ENCODE measurements at places on chromosomes 16 and 17.

- no peak for DNase-seq
Observed at GRCh38 chr17:3792481-3792880, 8.5 kb downstream of the ITGAE start.

- no peak for DNase-seq
Observed at GRCh38 chr16:24778671-24779070, 49.2 kb downstream of the TNRC6A start.

DNA sequence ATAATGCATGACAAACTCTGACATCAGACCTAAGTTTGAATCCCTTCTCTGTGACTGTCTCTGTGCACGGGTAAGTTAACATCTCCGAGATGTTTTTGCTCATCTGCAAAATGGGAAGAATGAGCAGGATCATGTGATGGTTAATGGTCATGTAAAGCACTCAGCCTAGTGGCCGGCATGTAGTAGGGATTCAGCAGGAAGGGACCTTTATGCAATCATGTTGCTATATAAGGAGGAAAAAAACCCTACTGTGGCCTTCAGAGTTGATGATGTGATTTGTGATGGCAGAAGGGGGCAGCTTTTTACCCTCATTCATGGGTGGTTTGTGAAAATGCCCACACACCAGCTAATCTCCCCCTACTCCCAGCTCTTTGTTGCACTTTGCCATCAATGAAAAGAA lies 24.1 kb downstream of the CLEC16A start:
- DNase-seq: no peak

DNA sequence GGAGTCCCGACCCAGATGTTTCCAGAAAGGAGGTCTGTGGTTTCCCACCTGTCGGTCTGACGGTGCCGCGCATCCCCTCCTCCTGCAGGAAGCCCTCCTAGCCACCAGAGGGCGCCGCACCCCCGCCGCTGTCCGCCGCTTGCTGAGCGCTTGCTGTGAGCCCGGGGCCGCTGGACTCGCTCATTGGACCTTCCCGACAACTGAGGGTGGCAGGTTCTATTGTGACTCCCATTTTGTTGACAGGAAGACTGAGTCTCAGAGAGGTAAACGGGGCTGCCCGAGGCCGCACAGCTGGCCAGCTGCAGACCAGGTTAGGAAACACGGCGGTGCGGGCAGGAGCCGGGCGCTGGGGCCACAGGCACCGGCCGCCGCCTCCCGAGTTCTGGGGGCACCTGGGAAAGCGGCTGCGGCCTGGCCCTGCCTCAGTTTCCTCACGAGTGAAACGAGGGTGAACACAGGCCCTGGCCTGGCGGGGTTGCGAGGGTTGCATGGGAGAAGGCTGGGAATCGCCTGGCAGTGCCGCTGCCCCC lies 191.1 kb upstream of the CIBAR2 start:
- DNase-seq: peak; percentile 81

DNA sequence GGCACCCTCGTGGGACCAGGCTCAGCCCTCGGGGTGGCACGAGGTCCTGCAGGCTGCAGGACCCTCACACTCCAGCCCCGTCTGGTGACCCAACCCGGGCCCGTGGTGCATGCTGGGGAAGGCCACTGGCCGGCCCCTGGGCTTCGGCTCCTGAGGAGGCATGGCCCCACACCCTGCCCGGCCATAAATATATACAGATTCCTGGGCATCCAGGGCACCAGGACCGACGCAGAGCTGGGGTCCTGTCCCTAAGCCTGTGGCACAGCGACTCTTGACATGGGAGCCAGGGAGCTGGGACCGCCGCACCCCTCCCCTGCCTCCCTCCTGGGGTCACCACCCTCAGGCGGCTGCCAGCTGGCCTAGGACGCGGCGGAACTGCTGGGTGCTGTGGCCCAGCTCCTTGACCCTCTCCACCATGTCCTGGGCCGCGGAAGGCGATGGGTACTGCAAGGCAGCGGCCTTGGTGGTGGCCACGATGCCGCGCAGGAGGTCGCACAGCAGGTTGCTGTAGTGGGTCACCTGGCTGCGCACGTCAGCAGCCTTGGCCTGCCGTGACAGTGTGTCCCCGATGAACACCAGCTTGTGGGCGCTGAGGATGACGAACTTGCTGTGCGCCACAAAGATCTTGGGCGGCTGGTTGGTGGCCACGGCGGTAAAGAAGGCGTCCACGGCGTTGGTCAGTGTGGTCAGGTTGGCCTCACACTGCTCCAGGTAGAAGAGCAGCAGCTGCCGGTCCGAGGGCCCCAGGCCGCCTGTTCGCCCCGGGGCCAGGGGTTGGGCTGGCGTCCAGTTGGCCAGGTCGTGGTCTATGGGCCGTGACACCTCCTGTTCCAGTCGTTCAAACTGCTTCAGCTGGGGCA lies 10.6 kb downstream of the CTRB1 start:
- no peak for DNase-seq

- no peak for DNase-seq
Observed at GRCh38 chr17:53336281-53336680, 486.4 kb upstream of the KIF2B start.
